ENCODE measurements at places on chromosomes 6 and 20. TPM values are rescaled to one million over a fixed set of nuclear protein-coding genes. Genes with fewer than 3 reads are reported as not detected.

Gene MOG
- not detected for polyA plus RNA-seq

Gene WFDC5
- 0.27 TPM for polyA plus RNA-seq

DNA sequence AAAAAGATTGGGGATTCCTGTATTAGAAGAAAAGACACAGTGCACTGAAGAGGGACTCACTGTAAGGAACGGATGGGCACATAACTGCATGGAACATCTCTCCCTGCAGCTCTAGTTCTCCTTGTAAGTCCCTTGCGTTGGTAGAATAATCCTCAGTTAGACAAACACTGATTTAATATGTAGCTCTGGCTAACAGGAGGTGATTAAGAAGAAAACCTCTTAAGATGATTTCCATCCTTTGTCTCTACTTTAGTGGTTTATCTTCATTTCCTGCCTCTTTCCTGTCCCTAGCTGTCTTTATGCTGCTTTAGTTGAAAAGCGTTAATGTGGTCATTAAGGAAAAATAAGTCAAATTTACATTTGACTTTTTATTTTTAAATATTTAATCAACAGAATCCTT lies 86.6 kb downstream of the SLC16A10 start:
- DNase-seq: no peak

DNA sequence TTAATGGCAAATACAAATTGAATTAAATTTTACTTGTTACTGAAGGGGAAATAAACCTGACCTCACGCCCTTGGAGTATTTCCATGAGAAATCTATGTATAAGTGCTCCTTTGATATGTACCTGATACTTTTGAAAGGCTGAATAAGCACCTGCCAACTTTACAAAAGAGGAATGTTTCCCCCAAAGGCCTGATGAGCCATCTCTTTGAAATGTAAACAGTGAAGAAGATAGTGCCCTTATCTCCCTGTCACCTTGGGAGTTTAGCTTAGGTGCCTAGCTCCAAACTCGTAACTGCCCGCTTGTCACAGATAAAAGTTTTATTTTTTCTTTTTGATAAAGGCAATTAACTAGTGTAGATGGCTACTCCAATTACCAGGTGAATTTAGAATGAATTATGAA lies 1.1 kb upstream of the ZNF343 start:
- no peak for DNase-seq

DNA sequence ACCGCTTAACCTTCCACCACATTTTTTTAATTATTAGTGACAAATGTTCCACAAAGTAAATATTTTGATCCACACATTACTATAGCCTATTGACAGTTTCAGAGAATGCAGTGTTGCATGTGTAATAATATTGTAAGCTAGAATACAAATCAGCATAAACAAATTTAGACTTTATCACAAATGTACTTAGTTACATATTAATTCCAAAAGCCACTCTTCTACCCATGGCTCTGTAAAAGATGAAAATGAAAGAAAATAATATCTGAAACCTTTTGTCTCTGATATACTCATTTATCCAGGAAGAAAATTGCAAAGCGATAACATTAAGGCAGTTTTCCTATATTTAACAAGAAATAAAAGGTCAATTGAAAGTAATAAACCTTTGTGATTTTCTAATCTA lies 954.0 kb upstream of the MAN1A1 start:
- no peak for DNase-seq

DNA sequence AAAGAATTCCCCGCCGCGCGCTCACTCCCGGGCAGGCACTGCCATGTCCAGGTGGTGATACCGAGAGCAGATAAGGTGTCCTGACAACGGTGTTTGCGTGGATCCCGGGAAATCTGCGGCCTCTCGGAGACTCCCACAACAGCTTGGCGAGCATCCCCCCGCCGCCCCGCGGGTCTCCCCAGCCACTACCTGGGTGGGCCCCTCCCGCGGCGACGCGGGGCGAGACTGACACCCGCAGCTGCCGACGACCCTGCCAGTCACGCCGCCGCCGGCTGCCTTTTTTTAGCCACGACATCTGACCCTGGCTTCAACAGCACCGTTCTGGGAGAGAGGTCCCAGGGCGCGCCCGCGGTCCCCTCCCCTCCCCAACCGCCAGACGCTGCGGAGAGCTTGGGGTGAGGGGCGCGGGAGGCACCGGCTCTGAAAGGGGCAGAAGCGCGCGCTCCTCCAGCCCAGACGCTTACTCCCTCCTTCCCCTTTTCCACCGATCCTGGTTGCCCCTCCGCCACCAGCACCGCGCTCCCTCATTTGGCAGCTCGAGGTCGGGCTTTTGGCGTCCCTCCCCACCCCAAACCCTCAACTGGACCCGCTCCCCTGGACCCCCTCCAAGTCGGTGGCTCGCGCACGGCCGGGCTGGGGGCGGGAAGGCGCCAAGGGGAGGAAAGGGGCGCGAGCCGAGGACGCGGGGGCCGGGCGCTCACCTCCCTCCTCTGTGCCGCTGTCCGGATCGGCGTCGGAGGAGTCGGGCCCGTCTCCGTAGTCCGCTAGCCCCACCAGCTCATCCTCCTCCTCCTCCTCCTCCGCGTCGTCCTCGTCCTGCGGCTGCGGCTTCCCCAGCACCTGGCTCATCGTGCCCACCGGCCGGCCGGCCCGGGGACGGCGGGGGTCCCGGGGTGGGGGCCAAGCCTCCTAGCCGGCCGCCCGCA lies 665 bp downstream of the RRAGD start:
- no peak for DNase-seq

DNA sequence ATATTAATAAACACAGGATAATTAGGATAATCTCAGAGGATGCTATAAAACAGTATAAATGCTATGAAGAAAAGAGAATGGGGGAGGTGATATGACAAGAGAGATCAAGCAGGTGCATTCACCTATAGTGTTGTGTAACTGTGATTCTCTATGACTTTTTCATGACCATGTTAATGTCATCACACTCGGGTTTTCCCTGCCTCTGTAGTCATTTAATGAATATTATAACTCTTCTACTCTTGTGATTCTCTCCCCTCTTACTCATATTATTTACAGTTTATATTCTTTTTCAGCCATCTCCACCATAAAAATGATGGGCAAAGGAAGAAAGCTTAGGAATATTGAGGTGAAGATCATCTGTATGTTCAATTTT lies 106.9 kb upstream of the SGK1 start:
- DNase-seq: no peak

- DNase-seq: no peak
Measured at GRCh38 chr20:24332956-24333355, 136.5 kb upstream of the SYNDIG1 start.

DNA sequence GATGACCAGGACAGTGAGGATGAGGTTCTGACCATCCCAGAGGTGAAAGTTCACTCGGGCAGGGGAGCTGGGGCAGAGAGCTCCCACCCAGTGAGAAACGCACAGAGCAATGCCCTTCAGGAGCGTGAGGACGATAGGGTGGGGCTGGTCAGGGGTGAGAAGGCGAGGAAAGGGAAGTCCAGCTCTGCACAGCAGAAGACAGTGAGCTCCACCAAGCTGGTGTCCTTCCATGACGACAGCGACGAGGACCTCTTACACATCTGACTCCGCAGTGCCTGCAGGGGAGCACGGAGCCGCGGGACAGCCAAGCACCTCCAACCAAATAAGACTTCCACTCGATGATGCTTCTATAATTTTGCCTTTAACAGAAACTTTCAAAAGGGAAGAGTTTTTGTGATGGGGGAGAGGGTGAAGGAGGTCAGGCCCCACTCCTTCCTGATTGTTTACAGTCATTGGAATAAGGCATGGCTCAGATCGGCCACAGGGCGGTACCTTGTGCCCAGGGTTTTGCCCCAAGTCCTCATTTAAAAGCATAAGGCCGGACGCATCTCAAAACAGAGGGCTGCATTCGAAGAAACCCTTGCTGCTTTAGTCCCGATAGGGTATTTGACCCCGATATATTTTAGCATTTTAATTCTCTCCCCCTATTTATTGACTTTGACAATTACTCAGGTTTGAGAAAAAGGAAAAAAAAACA lies 16.6 kb upstream of the SLC22A1 start:
- no peak for DNase-seq

DNA sequence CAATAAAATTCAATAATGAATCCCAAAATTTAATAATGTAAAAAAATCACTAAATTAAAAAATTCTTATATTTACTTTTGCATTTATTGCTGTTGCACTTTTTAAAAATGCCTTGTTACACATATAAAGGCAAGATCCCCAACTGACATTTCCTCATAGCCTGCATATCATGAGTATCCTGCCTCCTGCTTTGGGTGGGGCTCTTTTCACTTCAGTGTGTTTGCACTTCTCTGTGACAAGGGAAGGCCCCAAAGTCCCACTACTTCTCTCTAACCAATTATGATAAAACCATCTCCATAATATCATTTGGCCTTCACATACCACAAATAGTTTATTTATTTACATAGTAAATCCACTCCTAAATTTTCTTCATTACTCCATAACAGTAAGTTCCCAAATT lies 446.1 kb upstream of the MARCKS start:
- no peak for DNase-seq
